Lung (tissue), 17 donors: ENCODE measurements at places on chromosomes 4 and X. TPM values are rescaled to one million over a fixed set of nuclear protein-coding genes. Genes with fewer than 3 reads are reported as not detected.
A peak's percentile ranks its signal among the peaks of the same experiment; 100 is the strongest.

GRCh38 chrX:71565474-71566041 is 12.7 kb upstream of the GCNA start:
- H3K4me1 ChIP-seq, result no peaks in the 10 kb centered on the region
- H3K27ac ChIP-seq, result peak overlapping the region; percentile 33
- no peak overlapping the region for H3K4me3 ChIP-seq
- peaks cover 27% of the 10 kb centered on the region for H3K36me3 ChIP-seq
- no peak for DNase-seq

GRCh38 chr4:6674500-6675149 is 19.1 kb upstream of the S100P start:
- H3K4me3 ChIP-seq, result peak overlapping the region; percentile 80
- peaks cover 17% of the 10 kb centered on the region for H3K4me1 ChIP-seq
- H3K27me3 ChIP-seq, result no peaks in the 10 kb centered on the region
- H3K36me3 ChIP-seq, result peaks cover 10% of the 10 kb centered on the region
- peak overlapping the region; percentile 86 for H3K27ac ChIP-seq
- peak; percentile 45 for DNase-seq

- DNase-seq, result no peak
- H3K27ac ChIP-seq, result no peak within 1 kb of the TSS
- no peaks in the 10 kb centered on the region for H3K27me3 ChIP-seq
- no peak within 1 kb of the TSS for H3K4me3 ChIP-seq
- no peaks in the 10 kb centered on the region for H3K4me1 ChIP-seq
- no peaks in the 10 kb centered on the region for H3K36me3 ChIP-seq
These were observed at the start of gene UGT2B7 for GRCh38 chr4:69096111-69096656. Gene UGT2B7 (plus strand): TSS chr4:69096474. CDS start chr4:69096521, 47 bp downstream.

GRCh38 chr4:104351706-104352105 is 143.0 kb downstream of the CXXC4 start:
- H3K4me3 ChIP-seq, result no peak overlapping the region
- no peaks in the 10 kb centered on the region for H3K36me3 ChIP-seq
- no peaks in the 10 kb centered on the region for H3K27me3 ChIP-seq
- H3K4me1 ChIP-seq, result no peaks in the 10 kb centered on the region
- no peak for DNase-seq

DNA sequence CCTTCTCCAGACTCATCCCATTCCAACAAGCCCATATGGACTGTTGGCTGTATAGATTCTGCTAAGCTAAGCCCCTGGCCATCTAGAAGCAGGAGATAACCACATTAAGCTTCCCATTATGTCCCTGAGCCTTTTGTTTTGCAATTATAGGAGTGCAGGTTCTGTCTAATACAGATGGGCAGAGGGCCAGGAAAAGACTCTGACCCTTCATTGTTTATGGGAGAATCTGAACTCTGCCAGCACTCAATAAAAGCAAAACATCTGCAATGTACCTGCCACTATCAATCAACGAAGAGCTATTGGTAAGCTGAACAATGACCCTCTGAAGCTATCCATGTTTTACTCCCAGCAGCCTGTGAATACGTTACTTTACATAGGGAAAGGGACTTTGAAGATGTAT is 207.3 kb upstream of the CLNK start:
- no peak overlapping the region for H3K27ac ChIP-seq
- H3K27me3 ChIP-seq, result no peaks in the 10 kb centered on the region
- H3K36me3 ChIP-seq, result no peaks in the 10 kb centered on the region
- no peak overlapping the region for H3K4me3 ChIP-seq

DNA sequence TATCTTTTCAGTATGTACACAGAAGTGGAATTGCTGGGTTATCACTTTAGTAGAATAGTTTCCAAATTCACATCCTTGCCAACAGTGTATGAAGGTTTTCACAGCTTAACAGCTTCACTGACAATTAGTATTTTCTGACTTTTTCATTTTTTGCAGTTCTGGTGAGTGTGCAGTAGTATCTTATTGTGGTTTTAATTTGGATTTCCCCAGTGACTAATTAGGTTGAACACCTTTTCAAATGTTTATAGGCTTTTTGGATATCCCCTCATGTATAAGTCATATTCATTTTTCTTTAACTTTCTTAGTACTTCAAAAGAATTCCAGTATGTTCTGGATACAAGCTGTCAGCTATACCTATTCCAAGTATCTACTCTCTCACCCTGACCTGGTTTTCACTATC is 37.1 kb downstream of the BRCC3 start:
- no peak overlapping the region for H3K4me3 ChIP-seq
- no peaks in the 10 kb centered on the region for H3K4me1 ChIP-seq
- H3K27me3 ChIP-seq, result no peaks in the 10 kb centered on the region
- no peak overlapping the region for H3K27ac ChIP-seq
- H3K36me3 ChIP-seq, result peaks cover 1% of the 10 kb centered on the region

DNA sequence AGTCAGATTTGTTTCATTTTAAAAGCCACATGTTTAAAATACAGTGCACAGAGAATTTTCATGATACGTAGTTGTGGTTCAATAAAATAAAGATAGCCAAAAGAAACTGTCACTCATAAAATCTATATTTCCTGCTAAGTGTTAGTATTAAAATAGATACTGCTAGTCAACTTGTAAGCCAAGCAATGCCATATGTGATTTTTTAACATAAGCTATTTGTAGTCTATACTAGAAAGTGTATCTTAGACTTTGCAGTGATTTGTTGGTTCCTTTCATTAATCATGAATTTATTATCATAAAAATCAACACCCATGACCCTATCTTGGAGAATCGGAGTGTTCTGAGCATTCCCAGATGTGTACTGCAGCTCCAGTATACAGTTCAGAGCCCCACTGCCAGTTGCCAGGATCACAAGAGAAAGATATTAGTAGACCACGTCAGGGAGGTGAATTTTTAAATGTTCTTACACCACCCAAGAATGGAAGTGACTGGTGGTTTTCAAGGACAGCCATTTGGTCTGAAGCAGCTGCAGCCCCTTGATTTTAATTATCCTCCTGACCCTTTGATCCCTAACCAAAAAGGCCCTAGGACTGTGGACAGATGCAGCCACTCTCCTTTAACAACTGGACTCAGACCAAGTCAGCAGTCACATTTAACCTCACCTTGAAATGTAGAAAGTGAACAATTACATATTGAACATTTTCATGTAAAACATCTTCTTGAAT is 163.1 kb downstream of the PALLD start:
- DNase-seq, result no peak
- H3K4me3 ChIP-seq, result no peak overlapping the region
- no peaks in the 10 kb centered on the region for H3K36me3 ChIP-seq

DNA sequence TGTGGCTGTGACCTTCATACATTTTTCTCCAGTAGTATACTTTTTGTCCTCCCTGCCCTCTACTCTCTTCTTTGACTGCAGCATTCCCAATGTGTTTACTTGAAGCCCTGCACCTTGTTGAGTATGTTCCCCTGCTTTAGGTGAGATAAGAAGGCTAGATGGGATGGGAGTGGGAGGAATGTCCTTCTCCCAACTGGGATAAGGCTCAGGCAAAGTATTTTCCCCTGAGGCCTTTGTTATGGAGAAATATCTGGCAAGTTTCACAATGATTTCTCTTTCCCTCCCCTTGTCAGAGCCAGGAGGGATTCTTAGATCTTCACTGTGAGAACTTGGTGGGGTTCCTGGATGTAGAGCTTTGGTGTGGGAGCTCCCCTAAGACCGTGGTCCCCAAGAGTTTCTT is 131.8 kb downstream of the CLCN5 start:
- no peak overlapping the region for H3K27ac ChIP-seq
- no peaks in the 10 kb centered on the region for H3K4me1 ChIP-seq
- peaks cover 4% of the 10 kb centered on the region for H3K27me3 ChIP-seq

DNA sequence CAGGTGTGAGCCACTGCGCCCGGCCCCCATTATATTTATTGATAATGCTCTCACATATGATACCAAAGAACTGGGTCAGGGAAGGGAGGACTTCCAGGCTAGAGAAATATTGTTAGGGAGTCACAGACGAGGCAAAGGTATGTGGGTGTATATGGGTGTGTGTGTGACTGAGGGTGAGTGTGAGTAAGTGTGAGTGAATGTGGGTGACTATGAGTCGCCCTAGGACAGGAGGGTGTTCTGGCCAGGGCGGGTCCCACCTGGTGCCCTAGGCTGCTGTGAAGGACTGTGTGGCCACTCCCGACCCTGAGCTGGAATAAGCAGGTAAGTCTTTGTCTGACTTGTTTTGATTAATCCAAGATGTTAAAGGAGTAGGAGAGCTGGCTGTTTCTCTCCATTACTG is 34.4 kb downstream of the RWDD4 start:
- no peak overlapping the region for H3K4me3 ChIP-seq
- no peak for DNase-seq
- H3K36me3 ChIP-seq, result no peaks in the 10 kb centered on the region
- H3K4me1 ChIP-seq, result peaks cover 3% of the 10 kb centered on the region
- no peaks in the 10 kb centered on the region for H3K27me3 ChIP-seq

- H3K4me3 ChIP-seq, result no peak overlapping the region
- DNase-seq, result no peak
- H3K27me3 ChIP-seq, result no peaks in the 10 kb centered on the region
- no peaks in the 10 kb centered on the region for H3K36me3 ChIP-seq
These were observed 1290.9 kb downstream of the PCDH18 start for GRCh38 chr4:136241221-136241986.

DNA sequence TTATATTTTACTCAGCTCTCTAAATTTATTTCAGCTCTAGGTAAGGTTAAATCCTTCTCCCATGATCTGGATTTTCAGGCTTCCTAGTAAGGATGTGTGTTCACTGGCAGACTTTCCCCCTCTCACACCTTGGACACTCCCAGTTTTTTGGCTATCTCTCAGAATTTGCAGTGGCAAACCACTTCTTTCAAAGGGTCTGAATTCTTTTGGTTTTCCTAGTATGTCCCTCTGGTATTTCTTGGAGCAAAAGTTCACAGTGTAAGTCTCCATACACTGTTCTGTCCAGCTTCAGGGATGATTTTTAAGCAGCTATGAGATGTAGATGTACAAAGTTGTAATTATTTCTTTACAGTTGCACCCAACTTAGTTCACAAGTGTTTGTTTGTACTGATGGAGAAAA is 653.8 kb upstream of the GALNT7 start:
- no peaks in the 10 kb centered on the region for H3K27me3 ChIP-seq
- no peaks in the 10 kb centered on the region for H3K4me1 ChIP-seq
- no peak overlapping the region for H3K27ac ChIP-seq
- no peaks in the 10 kb centered on the region for H3K36me3 ChIP-seq
- no peak for DNase-seq

- H3K36me3 ChIP-seq, result no peaks in the 10 kb centered on the region
- H3K4me1 ChIP-seq, result no peaks in the 10 kb centered on the region
- DNase-seq, result no peak
- H3K27ac ChIP-seq, result no peak overlapping the region
- H3K4me3 ChIP-seq, result no peak overlapping the region
These were observed 92.5 kb upstream of the EDA2R start for GRCh38 chrX:66731398-66731797.

GRCh38 chrX:110699109-110699508 is 96.5 kb downstream of the CHRDL1 start:
- no peak overlapping the region for H3K27ac ChIP-seq
- no peak for DNase-seq
- no peaks in the 10 kb centered on the region for H3K4me1 ChIP-seq
- H3K4me3 ChIP-seq, result no peak overlapping the region
- H3K36me3 ChIP-seq, result no peaks in the 10 kb centered on the region

DNA sequence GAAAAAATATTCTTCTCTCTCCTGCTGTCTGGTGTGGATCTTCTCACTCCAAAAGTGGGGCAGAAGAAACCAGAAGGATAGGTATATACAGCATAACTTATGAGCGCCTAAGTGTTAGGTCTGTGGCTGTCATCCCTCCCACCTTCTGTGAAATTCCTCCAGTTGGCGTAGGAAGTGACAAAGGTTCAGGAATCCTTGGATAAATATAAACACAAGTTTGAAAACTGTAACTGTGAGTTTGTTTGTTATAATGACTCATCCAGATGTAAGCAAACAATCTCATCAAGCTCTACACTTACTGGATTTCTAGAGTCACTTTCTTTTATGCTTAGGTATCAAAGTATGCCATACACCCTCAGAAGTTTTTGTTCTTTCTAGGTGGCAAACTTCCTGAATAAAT is 405.2 kb downstream of the FAT4 start:
- H3K36me3 ChIP-seq, result no peaks in the 10 kb centered on the region
- H3K27ac ChIP-seq, result no peak overlapping the region
- DNase-seq, result no peak
- no peaks in the 10 kb centered on the region for H3K4me1 ChIP-seq
- H3K27me3 ChIP-seq, result no peaks in the 10 kb centered on the region

DNA sequence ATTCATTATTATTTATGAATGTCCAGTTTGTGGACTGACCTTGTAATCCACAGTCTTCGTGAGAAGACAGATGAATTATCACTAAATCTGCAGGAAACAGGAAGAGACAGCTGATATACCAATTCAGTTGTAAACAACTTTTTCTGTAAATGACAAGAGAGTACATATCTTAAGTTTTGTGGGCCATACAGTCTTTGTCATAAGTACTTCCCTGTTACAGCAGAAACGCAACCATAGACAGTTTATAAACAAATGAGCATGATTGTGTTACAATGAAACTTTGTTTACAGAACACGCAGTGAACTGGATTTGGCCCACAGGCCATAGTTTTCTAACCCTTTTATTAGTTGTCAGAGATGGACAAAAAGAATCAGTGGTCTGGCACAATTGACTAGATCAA is 443.4 kb downstream of the PDGFC start:
- H3K27ac ChIP-seq, result no peak overlapping the region
- peaks cover 4% of the 10 kb centered on the region for H3K4me1 ChIP-seq
- no peak overlapping the region for H3K4me3 ChIP-seq
- peak; percentile 25 for DNase-seq
- H3K36me3 ChIP-seq, result no peaks in the 10 kb centered on the region

GRCh38 chr4:13539619-13540445 is 4.5 kb downstream of the NKX3-2 start:
- peak; percentile 25 for DNase-seq
- no peaks in the 10 kb centered on the region for H3K4me1 ChIP-seq
- no peak overlapping the region for H3K4me3 ChIP-seq
- H3K27me3 ChIP-seq, result peaks cover 11% of the 10 kb centered on the region

DNA sequence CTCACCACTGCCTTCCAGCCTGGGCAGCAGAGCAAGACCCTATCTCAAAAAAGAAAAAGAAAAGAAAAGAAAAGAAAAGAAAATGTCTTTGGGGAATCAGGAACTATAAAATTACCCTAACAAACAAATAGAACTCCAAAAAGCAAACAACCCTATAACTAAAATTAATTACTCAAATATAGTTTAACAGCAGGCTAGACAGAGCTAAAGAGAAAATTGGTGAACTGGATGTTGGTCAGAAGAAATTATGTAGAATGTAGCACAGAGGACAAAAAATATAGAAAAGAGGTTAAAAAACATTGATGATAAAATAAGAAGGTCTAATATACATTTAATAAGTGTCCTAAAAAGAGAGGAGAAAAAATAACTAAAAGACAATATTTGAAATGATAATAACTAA is 27.8 kb upstream of the WWC2 start:
- H3K4me1 ChIP-seq, result no peaks in the 10 kb centered on the region
- H3K27me3 ChIP-seq, result no peaks in the 10 kb centered on the region
- no peak overlapping the region for H3K4me3 ChIP-seq
- no peaks in the 10 kb centered on the region for H3K36me3 ChIP-seq

GRCh38 chr4:111070390-111070789 is 447.5 kb upstream of the PITX2 start:
- H3K27me3 ChIP-seq, result no peaks in the 10 kb centered on the region
- no peaks in the 10 kb centered on the region for H3K4me1 ChIP-seq
- H3K36me3 ChIP-seq, result no peaks in the 10 kb centered on the region
- no peak overlapping the region for H3K4me3 ChIP-seq
- no peak for DNase-seq

- no peak overlapping the region for H3K27ac ChIP-seq
- DNase-seq, result no peak
- H3K27me3 ChIP-seq, result no peaks in the 10 kb centered on the region
These were observed 34.2 kb upstream of the GYPE start for GRCh38 chr4:143939528-143939927.

The FAM156B gene
- 17.3 TPM for polyA plus RNA-seq

The NAA11 gene
- not detected for polyA plus RNA-seq

The OTC gene
- 0.40 TPM for polyA plus RNA-seq

The ADAMTS3 gene
- 1.2 TPM for polyA plus RNA-seq

The ARR3 gene
- not detected for polyA plus RNA-seq

The IL21 gene
- 0.02 TPM for polyA plus RNA-seq

The MAGED2 gene
- polyA plus RNA-seq, result 75.8 TPM
